RWPE1 (cell line): ENCODE measurements at places on chromosomes 7 and 10.

DNA sequence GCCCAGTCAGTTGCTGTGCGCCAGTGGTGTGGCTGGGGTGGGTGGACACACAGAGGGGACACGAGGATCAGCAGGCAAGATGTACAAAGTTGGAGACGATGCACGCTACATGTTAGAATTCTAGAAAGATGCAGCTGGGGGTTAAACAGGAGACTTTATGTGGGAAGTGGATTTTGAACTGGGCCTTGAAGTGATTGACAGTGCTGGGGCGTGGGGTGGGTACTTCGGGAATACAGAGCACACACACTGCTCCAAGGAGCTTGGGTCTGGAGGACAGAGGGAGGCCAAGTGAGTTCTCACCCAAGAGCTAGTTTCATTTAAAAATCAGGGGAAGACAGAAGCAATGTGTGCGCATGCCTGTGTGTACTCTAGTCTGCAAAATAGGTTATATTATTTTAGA lies 87.1 kb downstream of the CREM start:
- no peak for DNase-seq

GRCh38 chr7:30594048-30594539 lies 584 bp upstream of the GARS1 start:
- DNase-seq, result peak; percentile 39

DNA sequence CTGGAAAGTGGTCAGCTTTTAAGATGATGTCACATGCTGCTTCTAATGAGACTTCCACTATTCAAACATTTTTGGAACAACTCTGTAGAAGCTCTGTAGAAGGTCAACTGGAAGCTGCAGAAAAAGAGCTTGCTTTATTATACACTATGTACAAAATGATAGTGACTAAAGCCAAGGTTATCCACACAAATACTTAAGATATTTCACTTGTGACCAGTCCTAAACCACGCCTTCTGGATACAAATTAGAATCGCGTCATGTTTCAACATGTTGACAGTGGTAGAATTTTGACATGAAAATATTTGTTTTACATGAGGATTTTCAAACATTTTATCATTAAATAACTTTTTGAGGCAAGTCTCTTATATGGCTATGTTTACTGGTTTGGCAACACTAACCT lies 499.6 kb upstream of the PHF14 start:
- DNase-seq, result peak; percentile 6

DNA sequence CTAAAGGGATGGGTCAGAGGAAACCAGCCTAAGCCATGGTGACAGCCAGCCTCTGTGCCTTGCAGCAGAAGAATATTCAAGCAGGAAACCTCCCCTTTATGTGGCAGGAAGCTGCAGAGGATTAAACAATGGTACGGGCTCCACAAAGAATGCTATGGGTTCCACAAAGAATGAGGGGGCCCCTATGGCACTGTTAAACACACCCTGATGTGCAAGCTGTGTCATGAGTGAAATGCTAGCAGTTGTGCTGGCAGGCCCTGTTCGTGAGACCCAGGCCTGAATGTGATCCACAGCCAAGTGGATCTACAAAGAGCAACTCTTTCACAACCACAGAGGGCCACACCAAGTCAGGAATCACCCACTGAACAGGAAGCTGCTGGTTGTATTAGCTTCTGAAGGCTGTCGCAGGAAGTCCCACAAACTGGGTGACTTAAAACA lies 68.9 kb downstream of the MYOF start:
- DNase-seq, result no peak

- DNase-seq, result no peak
Observed at GRCh38 chr7:47501406-47501805, 80.5 kb downstream of the TNS3 start.

GRCh38 chr10:182441-183201 lies 47.4 kb downstream of the ZMYND11 start:
- no peak for DNase-seq

DNA sequence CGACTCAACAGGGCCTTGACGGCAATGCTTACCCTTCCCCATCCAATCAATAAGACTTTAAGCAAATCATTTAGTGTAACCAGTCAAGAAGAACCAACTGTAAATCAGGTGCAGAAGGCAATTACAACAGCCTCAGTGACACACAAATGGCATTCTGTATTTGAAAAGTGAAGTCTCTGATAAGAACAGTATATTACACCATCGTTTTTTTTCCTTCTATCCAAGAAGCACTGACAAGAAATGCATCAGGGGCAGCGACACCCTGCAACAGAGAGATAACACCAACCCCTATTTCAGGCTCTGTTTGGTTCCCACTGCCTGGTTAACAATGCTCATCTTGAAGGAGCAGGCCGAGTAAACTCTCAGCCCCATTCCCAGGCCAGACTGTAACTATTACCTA lies 204.0 kb upstream of the AOAH start:
- no peak for DNase-seq

- no peak for DNase-seq
Observed at GRCh38 chr7:91140982-91141381, 123.3 kb upstream of the FZD1 start.

DNA sequence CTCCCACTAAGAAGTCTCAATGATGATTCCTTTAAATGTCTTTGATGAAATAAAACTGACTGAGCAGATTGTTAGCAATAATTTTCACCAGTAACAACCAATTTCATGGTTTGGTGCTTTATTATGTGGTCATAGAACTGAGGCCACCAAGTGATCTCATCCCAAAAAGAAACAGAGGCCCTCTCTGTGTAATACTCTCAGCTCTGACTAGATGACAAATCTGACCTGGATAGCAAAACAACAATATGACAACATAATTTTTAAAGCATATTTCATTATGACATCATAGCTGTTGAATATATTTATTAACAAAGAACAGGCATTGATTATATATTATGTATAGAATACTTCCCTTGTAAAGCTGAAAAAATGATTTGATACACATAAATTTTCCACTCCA lies 5.9 kb downstream of the SEMA3E start:
- DNase-seq, result no peak

GRCh38 chr10:3935141-3935540 lies 150.1 kb upstream of the KLF6 start:
- DNase-seq, result peak; percentile 58

DNA sequence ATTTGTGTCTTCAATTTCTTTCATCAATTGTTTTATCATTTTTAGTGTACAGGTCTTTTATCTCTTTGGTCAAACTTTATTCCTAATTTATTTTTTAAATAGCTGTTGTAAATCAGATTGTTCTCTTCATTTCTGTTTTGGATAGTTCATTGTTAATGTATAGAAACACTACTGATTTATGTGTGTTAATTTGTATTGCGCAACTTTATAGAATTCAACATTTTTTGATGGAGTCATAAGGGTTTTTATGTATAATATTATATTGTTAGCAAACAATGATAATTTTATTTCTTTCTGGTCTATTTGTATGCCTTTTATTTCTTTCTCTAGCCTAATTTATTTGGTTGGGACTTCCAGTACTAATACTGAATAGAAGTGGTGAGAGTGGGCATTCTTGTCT lies 181.2 kb downstream of the CCDC7 start:
- no peak for DNase-seq

DNA sequence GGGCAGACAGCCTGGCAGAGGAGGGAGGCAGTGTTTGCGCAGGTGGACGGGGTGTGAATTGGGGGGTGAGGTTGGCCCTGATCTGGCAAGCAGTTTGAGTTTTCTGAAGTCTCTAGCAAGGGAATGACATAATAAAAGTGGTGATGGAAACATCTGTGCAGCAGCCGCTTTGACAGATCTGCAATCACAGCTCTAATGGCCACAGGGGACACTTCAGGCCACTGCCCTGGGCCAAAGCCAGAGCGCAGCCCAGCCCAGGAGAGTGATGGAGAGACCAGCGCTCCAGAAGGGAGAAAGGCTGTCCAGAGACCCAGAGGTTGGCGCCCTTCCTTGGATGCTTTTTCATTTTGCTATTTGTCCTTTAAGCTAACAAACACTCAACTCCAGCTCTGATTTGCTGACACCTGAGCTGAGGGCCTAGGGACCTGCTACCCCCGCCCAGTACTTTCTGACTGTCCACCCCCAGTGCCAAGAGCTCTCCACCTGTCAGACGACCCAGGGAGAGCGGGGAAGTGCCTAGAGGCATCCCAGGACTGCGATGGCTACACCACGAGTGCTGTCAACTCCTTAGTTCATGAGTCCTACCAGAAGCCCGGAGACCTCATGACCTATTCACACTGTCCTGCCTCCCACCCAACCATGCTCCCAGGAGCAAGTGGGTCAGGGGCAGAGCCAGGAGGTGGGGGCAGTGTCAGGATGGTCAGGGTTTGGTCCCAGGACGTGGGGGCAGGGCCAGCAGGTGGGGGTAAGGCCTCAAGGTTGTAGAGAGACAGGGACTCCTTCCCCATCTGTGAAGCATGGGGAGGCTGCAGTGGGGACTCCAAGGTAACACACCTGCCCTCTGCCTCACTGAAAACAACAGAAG lies 112.6 kb downstream of the PRKAG2 start:
- no peak for DNase-seq

DNA sequence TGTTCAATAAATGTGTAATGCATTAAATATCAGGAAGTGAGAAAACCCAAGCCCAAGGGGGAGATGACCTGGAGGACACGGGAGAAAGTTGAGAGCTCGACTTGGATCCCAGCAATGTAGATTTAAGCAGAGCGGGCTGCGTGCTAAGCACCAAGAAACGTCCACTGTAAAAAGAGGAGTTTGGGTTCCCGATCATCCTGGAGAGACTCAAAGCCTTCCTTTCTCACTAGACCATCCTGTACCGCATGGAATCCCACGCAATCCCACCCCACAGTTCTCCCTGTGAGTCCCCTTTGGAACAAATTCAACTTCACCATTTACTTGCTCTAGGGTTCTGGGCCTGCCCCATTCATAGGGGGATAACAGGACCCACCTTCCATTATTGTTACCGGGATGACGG lies 2.4 kb downstream of the TRPV6 start:
- no peak for DNase-seq

GRCh38 chr7:157194948-157195347 lies 56.2 kb downstream of the UBE3C start:
- DNase-seq, result no peak

DNA sequence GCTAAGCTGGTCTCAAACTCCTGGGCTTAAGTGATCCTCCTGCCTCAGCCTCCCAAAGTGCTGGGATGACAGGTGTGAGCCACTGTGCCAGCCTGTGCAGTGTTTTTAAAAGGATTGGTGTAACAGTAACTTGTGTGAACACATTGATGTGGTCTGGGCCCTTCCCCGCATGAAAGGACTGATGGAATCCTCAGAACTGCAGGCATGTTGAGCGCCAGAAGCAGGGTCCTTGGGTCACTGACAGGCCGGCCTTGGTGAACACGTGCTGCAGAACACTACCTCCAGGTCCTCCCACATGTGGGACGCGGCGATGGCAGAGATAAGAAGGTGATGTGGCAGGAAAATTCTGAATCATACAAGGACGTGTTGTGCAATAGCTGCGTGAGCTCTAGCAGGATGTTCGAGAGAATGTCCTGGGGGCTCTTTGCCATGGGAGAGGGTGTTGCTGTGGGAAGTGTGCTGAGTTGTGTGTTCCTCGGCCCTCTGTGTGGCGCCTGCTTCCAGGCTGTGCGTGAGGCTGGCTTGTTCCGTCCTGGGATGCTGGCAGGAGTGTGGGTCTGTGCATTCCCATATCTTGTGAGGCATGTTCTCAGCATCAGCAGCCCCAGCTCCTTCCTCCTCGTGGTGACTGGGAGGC lies 68.2 kb downstream of the DNAJB6 start:
- DNase-seq, result peak; percentile 72
